ENCODE measurements at places on chromosomes 1 and 21. TPM values are rescaled to one million over a fixed set of nuclear protein-coding genes. Genes with fewer than 3 reads are reported as not detected.

DNA sequence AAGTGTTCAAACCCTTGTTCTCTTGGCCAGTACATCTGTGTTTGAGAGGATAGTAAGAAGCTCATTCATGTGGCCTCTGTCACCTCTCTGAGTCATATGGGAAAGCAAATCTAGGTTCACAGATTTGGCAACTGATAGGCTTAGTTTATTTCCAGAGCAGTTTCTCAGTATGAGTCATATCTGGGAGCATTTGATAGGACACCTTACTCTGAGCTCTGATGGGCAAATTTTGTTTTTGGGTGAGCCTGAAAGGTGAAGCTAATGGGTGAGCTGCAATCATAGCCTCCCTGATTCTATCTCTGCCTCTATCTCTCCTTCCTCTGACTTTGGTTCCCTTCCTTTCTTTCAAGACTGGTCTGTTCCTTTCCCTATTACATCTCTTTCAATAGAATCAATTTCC is 134.4 kb downstream of the S1PR1 start:
- no peak for DNase-seq

DNA sequence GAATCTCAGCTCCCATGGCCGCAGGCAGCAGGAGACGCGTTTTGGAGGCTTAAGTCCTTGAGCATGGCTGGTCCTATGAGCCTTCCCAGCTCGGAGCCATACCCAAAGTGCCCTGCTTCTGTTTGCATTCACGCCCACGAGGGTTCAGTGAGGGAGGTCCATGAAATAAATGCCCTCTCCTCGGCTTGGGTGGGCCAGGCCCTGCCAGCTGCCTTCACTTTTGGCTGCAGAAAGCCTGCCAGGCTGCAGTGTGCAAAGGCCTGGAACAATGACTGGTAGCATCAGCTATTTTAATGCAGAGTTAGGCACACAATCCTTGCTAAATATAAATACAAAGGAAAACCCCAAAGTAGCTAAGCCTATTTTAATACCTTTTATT is 49.4 kb downstream of the H3-3A start:
- DNase-seq, result no peak

The FAM110D gene
- 4.0 TPM for total RNA-seq

DNA sequence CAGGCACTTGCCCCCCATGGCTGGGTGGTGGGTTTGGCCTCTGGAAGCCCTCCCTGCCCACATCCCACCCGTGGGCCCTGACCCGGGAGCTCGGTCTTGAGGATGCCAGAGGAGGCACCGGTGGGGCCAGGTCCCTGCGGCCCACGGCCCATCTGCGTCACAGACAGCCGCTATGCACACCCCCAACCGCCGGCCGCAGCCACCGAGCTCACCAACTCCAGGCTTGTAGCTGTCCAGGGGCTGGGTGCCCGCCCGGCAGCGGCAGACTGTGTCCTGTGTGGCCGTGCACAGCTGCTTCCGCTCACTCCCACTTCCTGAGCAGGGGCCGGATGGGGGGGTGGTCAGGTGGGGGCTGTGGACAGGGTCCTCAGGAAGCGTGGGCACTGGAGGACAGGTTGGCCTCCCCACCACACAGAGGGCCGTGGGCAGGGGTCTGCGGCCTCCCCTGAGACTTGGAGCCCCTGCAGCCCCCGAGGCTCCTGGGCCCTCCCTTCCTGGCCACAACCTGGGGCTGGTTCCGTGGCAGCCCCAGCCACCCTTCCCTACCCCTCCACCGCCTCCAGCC is 1.1 kb downstream of the TNFRSF4 start:
- DNase-seq, result peak; percentile 79

DNA sequence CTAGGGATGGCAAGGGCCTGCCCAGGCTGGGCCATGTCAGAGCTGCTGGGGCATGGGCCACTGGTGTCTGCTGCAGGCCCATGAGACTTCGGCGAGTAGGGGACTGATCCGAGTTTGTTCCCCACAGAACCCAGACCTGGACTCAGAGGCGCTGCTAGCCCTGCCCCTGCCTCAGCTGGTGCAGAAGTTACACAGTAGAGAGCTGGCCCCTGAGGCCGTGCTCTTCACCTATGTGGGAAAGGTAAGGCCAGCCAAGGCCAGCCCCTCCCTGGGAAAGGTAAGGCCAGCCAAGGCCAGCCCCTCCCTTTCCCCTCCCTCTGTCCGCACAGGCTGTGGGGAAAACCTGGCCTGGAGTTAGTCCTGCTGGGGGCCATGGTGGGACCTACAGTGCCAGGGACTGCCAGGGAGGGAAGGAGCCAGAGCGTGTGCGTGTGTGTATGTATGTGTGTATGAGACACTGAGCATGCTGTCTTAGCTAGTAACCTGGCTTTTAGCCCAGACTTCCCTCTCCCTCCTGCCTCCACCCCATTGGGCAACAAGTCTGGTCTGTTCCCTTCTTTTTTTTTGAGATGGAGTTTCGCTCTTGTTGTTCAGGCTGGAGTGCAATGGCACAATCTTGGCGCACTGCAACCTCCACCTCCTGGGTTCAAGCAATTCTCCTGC is 8.0 kb downstream of the FAAH start:
- DNase-seq, result peak; percentile 77

GRCh38 chr1:1947493-1947892 is 28.4 kb upstream of the TMEM52 start:
- peak; percentile 5 for DNase-seq

GRCh38 chr1:193121616-193122593 is at the start of gene CDC73:
TSS of gene CDC73 (plus strand) at chr1:193122031. CDS start at chr1:193122201, 170 bp downstream.
- peak; percentile 99 for DNase-seq

DNA sequence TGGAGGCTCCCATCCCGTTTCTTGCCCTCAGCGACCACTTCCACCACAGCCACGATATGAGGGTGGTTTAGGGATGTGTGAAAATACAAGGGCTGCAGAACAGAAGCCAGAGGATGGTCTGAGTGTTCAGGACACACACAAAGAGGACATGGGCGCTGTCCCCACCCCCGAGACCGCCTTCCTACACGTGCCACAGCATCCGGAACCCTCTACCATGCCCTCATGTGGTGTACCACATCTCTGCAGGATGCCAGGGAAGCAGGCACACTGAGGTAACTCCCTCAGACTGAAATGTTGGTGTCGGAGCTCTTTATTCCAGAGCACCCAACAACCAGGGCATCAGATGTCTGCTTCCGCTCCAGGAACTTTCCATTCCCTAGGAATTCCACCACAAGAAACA is 23.1 kb downstream of the NPHP4 start:
- DNase-seq, result peak; percentile 1

- DNase-seq, result no peak
These were observed 22.9 kb downstream of the BCAS2 start for GRCh38 chr1:114558544-114558943.

The AK5 gene
- 0.51 TPM for total RNA-seq

GRCh38 chr1:91804546-91805023 is 81.4 kb downstream of the TGFBR3 start:
- DNase-seq, result no peak

The MCOLN3 gene
- total RNA-seq, result 1.2 TPM

The RBBP4 gene
- 102 TPM for total RNA-seq

DNA sequence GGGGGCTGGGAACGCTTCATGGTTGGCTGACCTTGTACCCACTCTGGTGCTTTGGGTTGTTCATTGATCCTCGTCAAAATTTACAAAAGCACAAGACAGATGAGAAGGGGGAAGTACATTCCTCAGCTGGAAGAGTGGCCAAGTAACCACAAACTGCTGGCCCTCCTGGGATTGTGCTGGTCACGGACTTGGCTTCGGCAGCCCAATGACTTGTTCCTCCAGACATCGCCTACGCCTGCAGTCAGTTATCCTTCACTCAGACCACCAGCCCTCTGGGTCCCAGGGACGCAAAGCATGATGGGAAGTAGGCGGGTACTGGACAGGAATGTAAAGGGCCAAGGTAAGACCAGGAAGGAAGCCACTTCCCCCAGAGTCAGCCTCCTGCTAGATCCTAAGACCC is 53.1 kb downstream of the LMX1A start:
- no peak for DNase-seq

The SSX2IP gene
- 12.9 TPM for total RNA-seq

- no peak for DNase-seq
These were observed 328.2 kb upstream of the CHRM3 start for GRCh38 chr1:239058190-239058589.

GRCh38 chr1:88742531-88742930 is 58.5 kb downstream of the PKN2 start:
- DNase-seq, result no peak

The PROK1 gene
- not detected for total RNA-seq

GRCh38 chr1:230279583-230279945 is 146.6 kb downstream of the PGBD5 start:
- DNase-seq, result no peak
